8988T (cell line): ENCODE measurements at places on chromosomes 1 and 21.
A peak's percentile ranks its signal among the peaks of the same experiment; 100 is the strongest.

- DNase-seq, result no peak
These were observed 23.0 kb upstream of the DMBX1 start for GRCh38 chr1:46466477-46467182.

DNA sequence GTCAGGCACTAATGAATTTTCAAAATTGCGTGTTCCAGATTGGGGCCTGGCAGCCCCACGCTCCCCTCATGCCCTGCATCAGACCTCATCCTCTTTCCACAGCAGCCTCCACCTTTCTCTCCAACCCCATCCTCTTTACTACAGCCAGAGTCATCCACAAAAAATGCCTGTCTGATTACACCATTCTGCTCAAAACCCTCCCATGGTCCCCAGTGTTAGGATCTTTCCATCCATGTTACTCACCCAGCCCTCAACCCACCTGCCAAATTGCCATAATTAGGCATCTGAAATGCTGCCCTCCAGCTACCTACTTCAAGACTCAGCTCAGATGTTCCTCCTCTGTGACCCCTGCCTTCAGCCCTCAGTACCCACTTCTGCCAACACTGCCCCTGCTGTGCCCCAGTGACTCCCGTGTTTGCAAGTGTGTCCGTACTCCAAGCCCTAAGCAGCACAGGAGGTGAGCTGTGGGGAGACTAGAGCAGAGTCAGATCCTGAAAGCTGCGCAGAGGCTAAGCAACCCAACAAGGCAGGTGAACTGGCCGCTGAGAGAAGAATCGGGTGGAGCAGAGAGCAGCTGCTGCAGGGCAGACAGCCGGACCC is 715 bp upstream of the ARTN start:
- peak; percentile 31 for DNase-seq

GRCh38 chr1:164092603-164093353 is 466.2 kb upstream of the PBX1 start:
- DNase-seq, result no peak

DNA sequence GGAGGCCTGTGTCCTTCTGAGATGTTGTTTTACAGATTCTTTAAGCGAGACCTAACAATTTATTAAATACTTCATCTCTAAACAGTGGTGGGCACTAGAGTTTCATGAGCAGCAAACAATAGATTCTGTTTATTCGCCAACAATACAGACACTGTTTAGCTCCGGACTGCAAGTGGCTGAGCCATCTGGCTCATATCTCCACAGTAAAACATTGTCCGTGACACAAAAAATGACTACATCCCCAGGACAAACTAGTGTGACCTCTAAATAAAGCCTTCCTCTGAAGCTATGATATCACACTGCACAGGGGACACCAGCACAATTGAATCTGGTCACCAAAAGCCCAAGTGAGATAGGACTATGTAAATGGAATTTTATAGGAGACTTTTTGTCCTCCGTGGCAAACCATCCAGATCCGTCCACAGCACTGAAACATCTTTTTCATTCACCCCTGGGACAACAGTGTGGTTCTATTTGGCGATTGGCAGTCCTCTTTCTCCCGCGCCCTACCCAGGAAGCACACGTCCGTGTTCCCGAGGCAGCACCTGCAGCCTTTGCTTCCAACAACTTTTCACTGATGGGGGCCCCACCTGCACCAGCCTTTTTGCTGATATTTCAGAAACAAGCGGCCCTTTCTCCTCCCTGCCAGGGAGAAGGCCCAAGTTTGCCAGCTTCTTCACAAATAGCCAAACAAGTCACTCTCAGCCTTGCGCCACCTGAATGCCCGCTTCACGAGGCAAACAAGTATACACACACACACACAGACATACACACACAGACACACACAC is 47.4 kb downstream of the OLIG1 start:
- no peak for DNase-seq

GRCh38 chr1:216794586-216794985 is 71.4 kb upstream of the ESRRG start:
- DNase-seq, result no peak

- DNase-seq, result no peak
These were observed 53.9 kb downstream of the GABPA start for GRCh38 chr21:25788677-25789076.

- DNase-seq, result peak; percentile 20
These were observed 797 bp downstream of the WDR47 start for GRCh38 chr1:109040989-109041620.

GRCh38 chr1:42206164-42206563 is 41.6 kb upstream of the GUCA2A start:
- no peak for DNase-seq

DNA sequence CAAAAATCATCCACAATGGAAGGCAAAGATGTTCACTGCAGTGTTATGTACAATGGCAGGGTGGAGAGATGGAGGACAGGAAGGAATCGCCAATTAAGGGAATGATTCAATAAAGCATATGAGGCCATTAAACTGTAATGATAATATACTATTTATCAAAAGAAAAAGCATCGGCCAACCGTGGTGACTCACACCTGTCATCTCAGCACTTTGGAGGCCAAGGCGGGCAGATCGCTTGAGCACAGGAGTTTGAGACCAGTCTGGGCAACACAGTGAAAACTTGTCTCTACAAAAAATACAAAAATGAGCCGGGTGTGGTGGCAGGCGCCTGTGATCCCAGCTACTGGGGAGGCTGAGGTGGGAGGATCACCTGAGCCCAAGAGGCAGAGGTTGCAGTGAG is 89.1 kb downstream of the SSBP3 start:
- DNase-seq, result no peak

- no peak for DNase-seq
These were observed 13.0 kb upstream of the GUCA2A start for GRCh38 chr1:42177541-42177981.

DNA sequence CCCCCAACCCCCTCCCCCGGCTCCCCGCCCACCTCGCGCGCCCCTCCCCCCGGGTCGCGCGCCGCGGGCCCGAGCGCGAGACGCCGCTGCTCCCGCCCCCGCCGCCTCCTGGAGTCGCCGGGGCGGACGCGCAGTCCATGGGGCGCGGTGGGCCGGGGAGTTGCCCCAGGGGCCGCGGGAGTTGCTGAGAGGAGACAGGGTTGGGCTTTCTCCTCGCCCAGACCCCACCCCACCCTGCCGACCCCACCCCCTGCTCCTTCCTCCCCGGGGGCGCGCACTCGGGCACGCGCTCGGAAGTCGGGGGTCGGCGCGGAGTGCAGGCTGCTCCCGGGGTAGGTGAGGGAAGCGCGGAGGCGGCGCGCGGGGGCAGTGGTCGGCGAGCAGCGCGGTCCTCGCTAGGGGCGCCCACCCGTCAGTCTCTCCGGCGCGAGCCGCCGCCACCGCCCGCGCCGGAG is at the start of gene LAMC1:
Gene LAMC1, plus strand, starts transcription at position 275 of the 455 bp plus-strand sequence. CDS start 297 bp downstream, outside the sequence.
- peak; percentile 74 for DNase-seq

DNA sequence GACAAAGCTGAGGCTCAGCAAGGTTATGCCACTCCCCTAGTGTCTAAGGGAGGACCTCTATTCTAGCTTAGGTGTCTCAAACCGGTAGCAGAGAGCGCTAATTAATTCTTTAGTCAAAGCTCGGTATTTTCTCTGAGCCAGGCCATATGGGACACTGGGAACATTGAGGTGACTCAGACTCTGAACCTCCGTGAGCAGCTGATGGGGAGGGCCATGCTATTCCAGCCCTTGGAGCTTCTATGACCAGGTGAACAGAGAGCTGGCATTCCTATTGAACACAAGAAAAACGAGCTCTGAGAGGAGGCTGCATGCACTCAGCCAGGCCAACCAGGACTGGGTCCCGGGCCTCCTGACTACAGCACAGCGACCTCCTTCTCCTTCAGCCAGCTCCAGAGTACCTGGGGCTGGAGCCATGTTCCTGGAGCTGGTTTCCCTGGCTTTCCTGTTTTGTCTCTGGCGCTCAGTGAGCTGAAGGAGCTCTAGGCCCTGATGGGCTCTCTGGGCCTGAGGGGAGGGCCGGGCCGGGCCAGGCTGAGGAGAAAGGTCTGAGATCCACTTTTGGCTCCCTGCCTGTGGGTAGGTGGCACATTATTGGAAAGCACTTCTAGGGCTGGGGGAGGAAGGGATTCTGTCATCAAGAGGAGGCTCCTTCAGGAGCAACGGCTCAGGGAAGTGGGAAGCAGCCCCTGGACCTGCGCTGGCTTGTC is 37.0 kb downstream of the SLC9A1 start:
- no peak for DNase-seq

GRCh38 chr1:158289811-158290210 is at the start of gene CD1C:
CD1C (plus strand) TSS chr1:158289923; CDS start chr1:158290065, 142 bp downstream.
- no peak for DNase-seq

GRCh38 chr21:44702111-44702972 is 5.4 kb downstream of the KRTAP10-12 start:
- DNase-seq, result no peak

DNA sequence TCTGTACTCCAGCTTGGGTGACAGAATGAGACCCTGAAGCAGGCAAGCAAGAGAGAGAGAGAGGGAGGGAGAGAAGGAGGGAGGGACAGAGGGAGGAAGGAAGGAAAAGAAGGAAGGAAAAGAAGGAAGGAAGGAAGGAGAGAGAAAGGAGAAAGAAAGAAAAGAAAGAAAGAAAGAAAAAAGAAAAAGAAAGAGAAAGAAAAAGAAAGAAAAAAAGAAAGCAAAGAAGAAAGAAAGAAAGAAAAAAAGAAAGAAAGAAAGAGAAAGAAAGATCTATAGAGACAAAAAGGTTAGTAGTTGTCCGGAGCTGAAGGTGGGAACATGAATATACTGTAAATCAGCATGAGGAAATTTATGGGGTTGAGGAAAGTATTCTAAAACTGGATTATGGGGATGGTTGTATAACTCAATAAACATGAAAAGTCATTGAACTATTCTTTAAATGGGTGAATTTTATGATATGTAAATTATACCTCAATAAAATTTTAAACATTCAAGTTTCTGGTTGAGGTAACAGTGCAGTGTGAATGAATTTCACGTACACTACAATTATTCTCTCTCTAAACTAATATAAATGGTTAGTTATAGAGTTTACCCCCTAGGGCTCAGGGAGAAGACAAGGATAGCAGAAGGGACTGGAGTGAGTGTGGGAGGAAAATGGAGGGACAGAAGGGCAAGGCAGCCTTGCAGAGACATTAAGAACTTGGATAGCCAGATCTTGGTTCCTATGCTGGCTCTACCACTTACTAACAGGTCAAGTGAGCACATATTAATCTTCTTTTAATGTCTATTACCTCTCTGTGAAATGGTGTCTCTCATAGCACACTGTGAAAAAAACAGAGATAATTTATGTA is 24.8 kb upstream of the SERTAD4 start:
- DNase-seq, result no peak

DNA sequence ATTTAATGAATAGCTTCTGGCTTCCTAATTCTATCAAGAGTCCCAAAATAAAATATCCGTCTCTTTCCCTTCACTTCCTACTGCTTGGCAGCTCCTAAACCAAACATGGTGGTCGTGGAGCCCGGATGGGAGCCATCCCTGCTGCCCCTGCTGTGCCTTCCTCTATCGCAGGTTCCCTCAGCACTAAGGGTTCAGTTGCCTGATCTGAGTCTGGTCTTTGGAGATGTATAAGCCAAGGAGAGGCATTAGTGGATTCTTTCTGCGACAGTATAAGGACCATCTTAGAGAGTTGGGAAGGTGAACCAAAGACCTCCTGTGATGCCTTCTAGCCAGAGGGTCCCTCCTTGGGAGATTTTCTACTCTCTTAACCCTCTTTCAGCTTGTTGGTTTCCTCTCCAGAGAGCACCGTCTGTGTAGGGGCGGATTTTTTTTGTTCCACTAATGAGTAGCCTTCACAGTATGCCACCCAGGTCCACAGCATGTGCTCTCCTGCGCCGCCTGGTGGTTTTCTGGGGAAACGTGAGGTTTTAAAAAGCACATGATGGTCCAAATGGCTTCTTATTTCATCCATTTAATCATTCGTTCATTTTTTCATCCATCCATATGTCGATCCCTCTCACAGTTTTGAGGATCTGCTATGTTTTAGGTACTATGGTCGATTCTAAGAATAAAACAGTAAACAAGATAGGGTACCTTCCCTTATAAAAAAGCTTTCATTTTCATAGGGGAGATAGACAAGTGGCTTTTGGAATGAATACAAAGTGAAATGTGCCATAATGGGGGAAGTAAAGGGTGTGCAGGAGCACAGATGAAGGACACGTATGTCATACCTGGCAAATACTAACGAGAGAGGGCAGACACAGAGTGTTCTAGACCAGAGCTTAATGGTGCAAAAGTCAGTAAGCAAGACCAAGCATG is 71.0 kb downstream of the NFASC start:
- DNase-seq, result peak; percentile 40

DNA sequence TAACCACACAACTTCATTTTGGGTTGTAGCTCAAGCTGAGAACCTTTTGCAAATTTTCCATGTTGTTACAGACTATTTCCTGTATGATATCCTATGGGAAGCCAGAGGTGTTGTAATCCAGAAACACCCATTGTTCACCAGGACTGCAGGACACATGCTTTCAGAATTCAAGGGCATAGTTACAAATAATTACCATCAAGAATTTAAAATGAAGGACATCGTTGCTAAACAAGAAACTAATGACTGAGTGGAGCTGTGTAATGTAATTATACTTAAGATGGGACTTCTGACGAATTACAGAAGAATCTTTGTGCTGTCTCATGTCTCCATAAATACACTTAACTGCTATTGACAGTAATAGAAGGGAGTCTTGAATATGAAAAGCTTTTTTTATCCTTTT is 47.6 kb upstream of the HOOK1 start:
- no peak for DNase-seq

DNA sequence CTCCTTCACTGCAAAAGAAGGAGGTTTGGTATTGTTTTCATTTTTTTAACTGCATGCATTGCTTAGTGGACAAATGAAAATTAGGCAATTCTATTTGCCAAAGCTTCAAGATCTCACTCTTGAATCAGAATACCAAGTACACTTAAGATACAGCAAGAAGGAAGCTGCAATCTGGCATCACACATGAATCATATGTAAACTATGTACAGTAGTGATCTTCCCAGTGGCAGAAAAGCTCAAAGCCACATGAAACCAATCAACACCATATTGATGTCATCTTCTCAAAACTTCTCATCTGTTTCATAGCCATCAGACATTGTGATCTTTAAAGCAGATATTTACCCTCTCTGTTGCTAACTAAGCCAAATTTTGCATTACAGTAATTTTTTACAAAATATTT is 550.1 kb downstream of the LTN1 start:
- DNase-seq, result no peak

DNA sequence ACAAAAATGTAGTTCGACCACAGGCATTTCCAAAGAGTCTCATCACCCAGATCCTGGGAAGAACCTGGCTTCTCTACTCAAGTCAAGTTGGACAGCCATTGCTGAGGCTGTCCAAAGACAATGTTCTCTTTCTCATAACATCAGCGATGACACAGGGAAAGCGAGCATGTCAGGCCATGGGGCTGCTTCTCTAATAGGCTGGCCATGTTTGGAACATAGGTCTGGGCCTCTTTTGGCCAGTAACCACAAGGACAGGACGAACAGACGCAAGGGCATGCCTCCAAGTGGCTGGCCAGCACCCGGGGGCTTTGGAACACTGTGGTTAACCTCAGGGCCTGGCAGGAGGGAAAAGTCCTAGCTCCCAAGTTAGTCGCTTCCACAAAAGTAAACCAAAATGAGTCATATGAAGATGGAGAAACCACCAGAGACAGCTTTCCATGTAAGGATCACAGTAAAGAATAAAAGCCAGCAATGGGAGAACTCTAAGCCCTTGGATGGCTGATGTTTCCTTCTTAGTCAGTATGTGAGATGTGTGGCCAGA is 80.6 kb upstream of the SLC44A3 start:
- no peak for DNase-seq
